ENCODE measurements at places on chromosomes 2 and 18. TPM values are rescaled to one million over a fixed set of nuclear protein-coding genes. Genes with fewer than 3 reads are reported as not detected.

The OR6B3 gene
- not detected for total RNA-seq

The WDR43 gene
- total RNA-seq: 233 TPM

The MEIS1 gene
- total RNA-seq: 6.4 TPM

The MYO5B gene
- total RNA-seq: 0.48 TPM

The TRABD2A gene
- 2.9 TPM for total RNA-seq

The FBXO48 gene
- 0.83 TPM for total RNA-seq

The CPLX4 gene
- total RNA-seq: not detected

The TEX44 gene
- total RNA-seq: not detected

The RUFY4 gene
- not detected for total RNA-seq

The NRP2 gene
- 174 TPM for total RNA-seq

The NEU4 gene
- total RNA-seq: not detected

The VWA3B gene
- total RNA-seq: not detected
